ENCODE measurements at places on chromosomes 6 and 20.

DNA sequence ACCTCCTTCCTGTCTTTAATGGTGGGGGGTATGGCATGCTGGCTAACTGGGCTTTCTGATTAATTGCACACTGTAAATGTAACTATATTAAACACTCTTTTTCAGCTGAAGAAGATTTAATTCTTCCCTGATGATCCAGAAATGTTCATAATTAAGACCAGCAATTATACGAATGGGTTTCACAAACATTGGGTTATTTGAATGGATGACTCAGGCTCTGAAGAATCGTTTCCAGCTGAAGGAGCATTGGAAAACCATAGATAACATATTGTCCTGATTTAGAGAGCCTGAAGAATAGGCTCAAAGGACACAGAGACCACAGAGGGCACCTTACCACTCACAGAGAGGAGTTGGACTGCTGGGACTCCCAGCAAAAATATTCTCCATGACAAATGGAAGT, 130.7 kb upstream of the SSTR4 start:
- no peak for DNase-seq

GRCh38 chr6:155183095-155183494, 80.7 kb upstream of the CLDN20 start:
- DNase-seq: no peak

DNA sequence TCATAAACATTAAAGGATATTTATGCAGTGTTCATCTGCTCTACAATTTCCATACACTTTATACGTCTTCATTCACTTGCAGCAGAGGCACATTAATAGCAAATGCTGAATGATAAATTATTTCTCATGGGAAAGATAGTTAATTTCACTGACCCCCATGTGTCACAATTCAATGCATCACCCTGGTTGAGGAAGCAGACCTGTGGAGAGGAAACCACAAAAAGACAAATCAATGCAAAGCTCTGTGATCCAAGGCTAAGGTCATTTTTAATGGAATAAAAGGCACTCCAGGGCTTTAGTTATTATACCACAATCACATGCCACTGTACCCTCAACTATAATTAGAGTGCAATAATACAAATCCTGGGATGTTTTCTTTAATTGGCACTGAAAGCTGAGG, 40.3 kb upstream of the TENT5A start:
- no peak for DNase-seq

DNA sequence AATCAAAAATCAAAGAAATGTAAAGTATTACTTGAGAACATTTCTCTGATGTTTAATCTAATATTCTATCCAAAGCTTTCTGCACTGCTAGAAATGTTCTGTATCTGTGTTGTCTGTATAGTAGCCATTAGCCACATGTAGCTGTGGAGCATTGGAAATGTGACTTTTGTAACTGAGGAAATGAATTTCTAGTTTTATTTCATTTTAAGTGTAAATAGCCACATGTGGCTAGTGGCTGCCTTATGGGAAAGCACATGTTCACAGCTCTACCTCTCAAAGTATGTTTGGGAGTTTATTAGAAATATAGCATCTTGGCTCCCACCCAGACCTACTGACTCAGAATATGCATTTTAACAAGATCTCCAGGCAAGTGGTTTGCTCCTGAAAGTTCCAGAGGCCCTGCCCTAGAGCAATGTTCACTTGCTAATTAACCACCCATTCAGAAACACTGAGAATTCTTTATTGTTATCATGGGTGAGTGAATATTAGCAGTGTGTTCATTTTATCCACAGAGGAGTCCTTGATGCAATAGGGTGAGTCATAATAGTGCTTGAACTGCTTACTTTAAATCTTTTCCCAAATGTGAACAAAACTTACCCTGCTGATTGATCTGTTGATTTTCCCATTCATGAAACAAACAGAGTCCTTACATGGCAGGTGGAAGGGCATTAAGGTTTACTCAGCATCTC, 282.7 kb downstream of the PLCB1 start:
- DNase-seq: peak; percentile 49

DNA sequence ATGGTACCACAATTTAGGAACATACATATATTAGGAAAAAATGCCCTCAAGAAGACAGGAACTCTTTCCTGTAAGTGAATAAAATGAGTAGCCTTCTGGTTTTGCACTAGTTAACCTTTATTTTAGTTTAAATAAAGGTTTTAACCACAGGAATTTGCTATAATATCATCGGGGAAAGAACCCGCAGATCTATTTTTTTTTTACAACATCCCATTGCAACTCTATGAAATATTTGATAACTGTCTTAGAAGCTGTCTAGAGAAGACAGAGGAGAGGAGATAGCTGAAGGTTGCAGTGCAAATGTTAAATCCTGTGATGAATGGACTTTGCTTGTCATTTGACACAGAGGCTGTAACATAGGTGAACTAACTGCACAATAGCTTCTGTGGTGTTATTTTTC, 69.5 kb downstream of the TINAG start:
- DNase-seq: no peak

DNA sequence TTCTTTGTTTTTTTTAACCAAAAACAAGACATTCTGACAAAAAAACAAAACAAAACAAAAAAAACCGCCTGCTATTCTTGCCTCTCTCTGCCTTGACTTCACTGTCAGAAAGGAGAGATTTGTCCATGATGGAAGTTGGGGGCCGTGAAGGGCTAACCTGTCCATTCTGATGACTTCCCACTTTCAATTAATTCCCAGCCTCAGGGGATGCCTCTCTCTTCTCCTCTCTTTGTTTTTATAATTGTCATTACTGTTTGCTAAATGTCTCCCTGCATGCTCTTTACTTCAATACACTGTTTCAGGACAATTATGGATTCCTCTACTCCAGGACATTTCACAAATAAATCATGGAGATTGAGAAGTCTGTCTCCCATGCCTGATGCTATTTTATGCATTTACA, 130.5 kb upstream of the CNR1 start:
- DNase-seq: no peak

- DNase-seq: no peak
Measured at GRCh38 chr6:41644297-41644879, 6.1 kb downstream of the MDFI start.

DNA sequence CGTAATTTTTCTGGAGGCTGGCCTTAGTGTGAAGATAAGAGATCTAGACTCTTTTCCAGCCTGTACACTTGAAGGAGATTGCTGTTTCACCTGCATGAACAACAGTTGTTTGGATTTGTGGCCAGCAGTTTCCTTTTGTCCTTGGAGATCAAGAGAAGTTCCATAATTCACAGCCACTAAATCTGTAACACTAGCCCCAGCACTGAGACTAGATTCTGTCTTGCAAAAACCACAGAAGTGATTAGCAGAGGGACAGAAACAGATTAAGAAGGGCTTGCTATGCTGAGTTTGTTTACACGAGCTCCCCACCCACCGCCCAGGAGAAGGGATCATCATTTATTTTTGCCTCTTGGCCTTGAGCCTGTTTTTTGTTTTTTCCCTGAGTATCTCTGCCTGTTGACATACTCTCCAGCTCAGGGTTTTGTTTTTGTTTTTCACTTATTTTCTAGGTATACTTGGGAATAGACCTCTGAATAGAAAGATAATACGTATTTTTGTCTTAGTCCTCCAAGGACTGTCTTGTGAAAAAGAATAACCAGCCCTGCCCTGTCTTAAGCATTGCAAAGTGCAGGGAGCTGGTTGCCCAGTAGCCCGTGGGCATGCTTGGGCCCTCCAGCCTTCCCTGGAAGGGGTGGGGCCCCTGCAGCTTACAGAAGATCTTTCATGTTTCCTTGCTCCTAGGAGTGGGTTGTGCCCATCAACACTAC, 93.1 kb upstream of the SOX4 start:
- no peak for DNase-seq

DNA sequence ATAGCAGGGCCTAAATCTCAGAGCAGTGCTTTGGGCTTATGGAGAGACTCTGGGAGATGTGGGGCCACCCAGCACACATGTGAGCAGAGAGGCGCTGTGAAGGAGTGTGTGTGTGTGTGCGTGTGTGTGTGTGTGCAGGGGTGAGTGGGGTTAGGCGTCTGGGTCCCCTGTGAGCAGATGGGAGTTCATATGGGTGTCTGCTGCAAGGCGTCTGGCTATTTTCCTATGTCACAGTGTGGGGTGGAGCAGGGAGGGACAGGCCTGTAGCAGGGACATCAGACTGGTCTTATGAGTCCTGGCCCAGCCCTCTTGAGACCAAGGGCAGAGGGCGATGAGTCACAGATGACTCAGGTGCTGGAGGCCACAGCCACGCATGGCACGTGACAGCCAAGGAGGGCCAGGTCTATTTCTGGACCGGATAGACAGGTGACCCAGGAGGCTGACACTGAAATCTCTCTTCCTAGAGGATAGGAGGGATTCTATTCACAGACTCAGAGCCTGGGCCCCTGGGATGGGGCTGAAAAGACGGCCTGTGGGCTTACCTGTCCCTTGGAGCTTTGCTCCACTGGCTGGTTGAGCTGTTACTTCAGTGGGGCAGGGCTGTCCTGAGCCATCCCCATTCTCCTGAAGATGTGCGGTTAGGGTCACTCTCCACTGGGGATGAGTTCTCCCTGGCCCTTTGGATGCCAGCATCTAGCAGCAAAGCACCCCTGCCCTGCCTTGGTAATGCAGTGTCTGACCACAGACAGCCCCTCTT, 28.9 kb downstream of the VEGFA start:
- DNase-seq: no peak

DNA sequence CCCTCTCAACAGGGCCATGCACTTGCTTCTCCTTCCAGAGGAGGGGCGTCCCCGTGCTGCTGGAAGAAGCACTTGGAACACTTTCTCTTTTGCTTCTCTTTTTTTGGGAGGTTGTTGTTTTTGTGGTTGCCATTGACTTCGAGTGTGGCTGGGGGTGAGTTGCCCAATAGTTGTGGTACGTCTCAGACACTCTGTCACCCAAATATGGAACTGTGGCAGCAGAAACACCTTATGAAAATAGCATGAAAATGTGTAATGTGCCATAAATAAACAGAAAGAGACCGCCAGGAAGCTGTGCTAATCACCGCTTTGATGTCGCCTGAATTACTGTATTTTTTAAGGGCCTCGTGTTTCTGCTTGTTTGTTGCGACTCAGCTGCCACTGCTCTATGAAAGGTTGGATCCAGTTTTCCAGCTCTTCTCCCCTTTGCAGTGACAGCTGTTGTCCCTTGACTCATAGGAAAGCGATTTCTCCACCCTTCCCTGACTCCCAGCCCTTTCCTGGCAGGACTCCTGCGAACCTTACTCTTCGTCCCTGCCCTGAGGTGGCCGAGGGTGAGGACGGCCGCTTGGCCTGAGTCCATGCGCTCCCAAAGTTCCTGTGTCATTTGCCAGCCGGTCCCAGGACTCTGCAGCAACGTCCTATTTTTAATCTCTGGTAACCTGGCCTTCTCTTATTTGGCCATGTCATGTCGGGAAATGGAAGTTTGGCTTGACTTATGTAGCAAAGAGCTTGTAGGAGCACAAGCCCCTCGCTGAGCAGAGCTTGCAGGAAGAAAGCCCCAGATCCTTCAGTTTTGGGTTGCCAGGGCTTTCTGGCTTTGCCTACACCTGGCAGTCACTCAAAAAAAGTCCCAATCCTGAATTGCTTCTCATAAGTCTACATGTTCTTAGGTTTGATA, 694.6 kb downstream of the QKI start:
- DNase-seq: peak; percentile 59

DNA sequence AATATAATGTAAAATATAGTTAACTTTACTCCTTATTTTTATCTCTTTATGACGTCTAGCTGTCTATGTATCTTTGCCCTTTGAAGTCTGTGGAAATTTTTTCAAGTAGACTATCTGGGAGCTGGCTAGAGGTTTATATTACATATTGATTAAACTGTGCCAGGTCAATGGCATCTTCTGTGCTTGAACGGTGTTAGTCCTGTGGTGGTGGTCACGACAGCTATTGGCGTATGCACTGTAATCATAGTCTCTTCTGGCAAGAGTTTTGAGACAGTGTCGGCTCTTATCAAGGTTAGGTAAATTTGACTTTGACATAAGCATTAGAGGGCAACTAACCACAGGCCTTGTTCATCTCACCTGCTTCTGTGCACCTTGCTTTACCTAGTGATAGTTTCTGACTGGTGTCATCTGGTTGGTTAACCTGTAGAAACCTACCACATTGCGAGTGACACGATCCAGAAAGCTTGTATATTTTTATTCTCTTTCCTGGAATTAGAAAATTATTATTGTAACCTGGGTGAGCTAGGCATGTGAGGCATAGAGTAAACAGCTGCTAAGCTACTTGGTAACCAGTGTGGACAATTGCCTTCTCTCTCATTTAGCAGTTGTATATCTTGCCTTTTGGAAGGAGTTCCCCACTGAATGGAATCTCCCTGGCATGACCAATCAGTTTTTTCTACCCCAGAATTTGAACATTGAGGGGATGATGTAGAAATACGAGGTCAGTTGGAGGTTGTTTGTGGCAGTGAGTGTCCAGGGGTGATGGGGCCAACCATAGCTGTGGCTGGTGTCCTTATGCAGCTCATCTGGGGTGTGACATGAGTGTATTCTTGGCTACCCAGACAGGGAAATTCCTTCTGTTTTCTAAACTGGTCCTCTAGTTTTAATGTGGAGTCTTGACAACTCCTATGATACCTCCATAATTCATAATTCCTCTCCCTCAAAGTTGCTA, 45.9 kb downstream of the SH3BGRL2 start:
- no peak for DNase-seq

GRCh38 chr6:12064131-12064530, 52.0 kb downstream of the HIVEP1 start:
- DNase-seq: peak; percentile 48

DNA sequence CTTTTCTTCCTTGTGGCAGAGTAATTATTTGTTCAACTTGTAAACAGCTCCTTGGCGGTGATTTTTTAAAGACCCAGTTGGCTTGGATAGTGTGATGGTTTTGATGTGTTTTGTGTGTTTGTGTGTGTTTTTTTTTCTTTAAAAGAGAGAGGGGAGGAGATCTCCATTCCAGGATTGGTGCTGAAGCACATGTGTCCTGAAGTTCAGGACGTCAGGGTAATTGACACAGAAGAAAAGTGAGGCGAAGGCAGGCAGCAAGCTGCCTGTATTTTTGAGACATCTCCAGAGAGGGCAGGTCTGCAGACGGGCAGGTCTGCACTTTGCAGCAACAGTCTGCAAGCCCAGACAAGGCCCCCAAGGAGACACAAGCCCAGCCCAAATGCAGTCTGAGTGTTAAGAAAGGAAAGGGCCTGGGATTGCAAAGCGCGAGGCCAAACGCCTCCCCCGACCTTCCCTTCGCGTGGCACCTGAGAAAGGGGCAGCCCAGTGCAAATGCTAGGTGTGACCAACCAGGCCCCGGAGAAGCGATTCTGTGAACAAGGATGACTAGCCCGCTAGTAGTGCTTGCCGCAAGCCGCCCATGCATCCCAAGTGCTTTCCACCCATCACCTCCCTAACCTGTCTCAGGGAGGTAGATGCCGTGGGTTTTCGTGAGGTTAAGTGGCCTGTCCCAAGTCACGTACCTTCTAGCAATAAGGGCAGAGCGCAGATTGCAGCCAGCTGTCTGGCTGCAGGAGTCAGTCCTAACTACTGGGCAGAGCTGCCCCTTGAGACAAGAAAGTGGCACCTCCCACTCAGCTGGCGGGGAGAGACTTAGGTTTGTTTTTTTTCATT, 230.5 kb downstream of the ZMYND8 start:
- DNase-seq: no peak

GRCh38 chr6:51857134-51857533, 230.3 kb downstream of the PKHD1 start:
- no peak for DNase-seq

All from skeletal muscle cell (primary cell).